Frontal cortex (tissue), 4 donors: ENCODE measurements at places on chromosomes 6 and 20.

DNA sequence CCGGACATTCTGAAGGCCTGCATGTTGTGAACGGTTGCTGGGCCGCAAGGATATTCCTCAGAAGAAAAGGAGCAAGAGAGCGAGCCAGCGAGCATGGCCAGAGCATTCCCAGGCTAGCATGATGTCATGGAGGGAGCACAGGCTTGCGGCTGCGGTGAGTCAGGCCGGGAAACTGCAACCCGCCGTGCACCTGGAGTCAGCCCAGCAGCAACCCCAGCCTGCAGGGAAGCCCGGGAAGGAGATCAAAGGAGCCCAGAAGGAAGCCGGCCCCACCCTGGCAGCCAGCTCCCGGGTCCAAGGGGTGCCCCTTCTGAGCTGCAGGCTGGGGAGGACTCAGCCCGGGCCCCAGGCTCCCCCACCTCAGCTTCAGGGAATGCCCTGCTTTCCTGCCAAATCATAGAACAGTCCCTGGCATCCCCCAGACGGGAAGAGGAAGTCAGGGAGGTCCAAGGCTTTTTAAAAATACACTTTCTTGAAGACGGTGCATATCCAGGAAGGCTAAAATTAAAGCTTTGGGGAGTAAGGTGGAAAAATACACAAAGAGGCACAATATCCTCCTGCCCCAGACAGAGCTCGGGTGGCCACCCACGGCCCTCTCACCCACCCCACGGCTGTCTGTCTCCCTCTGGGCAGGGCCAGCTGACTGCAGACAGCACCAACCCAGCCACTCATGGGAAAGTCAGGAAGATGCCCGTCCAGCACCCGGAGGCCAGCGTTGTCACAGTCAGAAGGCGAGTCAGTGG is 53.7 kb downstream of the BMP7 start:
- DNase-seq = peak; percentile 74

GRCh38 chr6:148324297-148324985 is 18.2 kb upstream of the SASH1 start:
- DNase-seq = no peak

GRCh38 chr6:49646130-49646824 is 9.6 kb upstream of the RHAG start:
- DNase-seq = no peak

DNA sequence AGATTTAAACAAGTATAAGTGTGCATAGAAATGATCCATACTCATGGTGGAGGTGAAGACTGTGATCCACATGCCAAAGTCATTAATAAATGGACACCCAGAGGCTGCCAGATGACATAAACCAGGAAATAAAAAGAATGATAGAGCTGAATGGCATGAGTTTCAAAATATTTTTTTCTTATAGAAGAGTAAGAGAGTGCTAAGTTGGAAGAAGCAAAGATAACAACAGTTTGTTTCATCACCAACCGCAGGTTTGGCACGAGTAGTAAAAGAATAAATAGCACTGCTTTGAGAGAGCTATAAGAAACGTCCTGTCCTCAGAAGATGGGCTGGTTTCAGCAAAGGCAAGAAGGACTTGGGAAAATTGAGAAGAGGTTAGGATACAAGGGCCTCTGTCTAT is 246.9 kb downstream of the UBE3D start:
- DNase-seq = no peak

GRCh38 chr6:158358450-158359077 is 46.3 kb downstream of the TULP4 start:
- no peak for DNase-seq

- no peak for DNase-seq
Measured at GRCh38 chr6:5302220-5302946, 41.1 kb downstream of the FARS2 start.

DNA sequence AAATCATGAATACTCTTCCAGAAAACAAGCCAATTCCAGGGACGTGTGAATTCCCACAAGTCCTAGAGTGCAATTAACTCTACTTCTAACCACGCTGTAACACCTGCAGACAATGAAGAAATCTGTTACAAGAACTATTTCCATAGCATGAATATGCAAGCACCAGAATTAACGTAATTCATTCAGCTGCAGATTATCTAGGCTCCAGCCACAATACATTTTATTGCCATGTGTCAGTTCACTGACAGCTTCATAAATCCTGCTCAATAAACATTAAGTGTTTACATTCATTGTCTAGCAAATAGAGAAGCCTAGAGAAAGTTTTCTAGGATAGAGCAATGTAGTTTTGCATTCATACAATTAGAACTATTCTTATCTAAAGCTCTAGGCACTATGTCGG is 1348.5 kb downstream of the GRIK2 start:
- DNase-seq = no peak

DNA sequence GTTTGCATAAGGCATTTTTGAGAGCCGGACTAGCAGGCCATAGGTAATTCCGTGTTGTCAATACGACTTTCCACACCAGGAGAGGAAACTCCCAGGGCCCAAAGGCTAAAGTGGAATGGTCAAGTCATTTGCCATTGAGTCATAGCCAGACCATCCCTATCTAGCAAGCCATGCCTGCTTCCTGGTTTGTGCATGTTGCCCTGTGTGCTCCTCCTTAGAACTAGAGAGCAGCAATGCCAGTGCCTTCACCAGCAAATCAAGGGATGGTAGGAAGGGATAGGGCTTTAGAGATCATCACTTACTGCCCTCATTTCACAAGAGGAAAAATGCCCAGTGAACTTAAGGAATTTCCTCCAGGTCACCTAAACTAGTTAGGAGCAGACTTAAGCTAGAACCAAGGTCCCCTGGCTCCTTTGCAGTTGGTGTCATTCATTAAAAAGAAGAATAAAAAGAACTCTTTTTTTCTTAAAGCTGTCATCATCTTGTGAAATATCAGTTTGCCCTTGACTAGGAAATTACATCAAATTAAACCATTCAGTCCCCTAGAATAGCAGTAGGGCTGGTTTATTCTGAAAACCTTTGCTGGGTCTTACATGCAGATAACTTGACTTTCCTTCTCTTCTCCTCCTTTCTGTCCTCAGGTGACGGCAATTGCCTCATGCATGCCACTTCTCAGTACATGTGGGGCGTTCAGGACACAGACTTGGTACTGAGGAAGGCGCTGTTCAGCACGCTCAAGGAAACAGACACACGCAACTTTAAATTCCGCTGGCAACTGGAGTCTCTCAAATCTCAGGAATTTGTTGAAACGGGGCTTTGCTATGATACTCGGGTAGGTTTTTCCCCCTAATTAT is 7.4 kb downstream of the TNFAIP3 start:
- no peak for DNase-seq

DNA sequence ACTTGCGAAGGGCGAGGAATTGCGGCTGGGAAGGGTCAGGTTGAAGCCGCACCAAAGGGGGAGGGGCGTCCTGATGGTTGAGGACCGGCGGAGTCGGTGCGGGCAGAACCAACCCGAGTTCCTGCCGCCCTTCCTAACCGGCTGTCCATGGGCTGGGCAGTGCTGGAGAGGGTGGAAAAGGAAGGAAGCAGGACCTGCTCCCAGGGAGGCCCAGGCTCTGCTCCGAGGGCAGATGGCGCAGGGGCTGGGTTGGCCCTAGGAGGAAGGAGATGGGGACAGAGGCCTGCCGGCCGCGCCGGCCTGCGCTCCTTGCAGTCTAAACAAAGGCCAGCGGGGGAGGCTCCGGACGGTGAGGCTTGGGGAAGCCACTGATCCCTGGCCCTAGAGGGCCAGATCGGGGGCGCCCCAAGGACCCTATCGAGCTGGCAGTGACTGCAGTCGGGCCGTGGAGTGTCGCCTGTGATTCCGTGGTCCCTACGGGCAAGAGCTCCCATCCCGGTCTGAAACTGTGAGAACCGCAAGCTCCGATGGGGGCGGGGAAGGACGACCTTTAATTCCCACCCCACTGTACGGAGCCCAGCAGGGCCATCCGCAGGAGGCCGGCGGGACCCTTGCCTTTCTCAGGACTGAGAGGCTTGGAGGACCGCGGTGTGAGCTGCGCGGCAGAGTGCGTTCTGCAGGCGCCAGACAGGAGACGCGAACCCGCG is 39.4 kb downstream of the YTHDF1 start:
- no peak for DNase-seq

GRCh38 chr6:89081423-89082322 is 1.1 kb downstream of the PNRC1 start:
- DNase-seq = peak; percentile 87

- no peak for DNase-seq
Measured at GRCh38 chr20:48861444-48861843, 33.6 kb upstream of the PREX1 start.

- no peak for DNase-seq
Measured at GRCh38 chr6:169249057-169249456, 4.6 kb downstream of the THBS2 start.

DNA sequence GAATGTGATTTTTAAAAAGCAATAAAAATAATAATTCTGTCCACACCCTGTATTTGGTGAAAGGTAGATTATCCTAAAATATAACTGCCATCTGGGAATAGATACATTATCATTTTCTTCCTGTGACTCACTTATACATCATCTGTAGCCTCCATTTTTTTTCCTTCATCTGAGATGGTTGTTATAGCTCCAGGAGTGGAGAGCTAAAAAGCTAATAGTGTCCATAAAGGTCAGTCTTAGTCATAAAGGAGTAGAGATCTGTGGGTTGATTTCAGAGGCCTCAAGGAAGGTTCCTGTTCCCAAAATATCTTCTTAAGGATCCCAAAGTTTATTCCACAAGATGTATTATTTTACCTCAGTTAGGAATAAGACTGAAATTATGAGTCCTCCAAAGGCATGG is 41.1 kb downstream of the FBXO5 start:
- DNase-seq = no peak

GRCh38 chr6:98929498-98930060 is 18.2 kb downstream of the FBXL4 start:
- no peak for DNase-seq

GRCh38 chr6:168428052-168428826 is 12.7 kb upstream of the SMOC2 start:
- DNase-seq = no peak

DNA sequence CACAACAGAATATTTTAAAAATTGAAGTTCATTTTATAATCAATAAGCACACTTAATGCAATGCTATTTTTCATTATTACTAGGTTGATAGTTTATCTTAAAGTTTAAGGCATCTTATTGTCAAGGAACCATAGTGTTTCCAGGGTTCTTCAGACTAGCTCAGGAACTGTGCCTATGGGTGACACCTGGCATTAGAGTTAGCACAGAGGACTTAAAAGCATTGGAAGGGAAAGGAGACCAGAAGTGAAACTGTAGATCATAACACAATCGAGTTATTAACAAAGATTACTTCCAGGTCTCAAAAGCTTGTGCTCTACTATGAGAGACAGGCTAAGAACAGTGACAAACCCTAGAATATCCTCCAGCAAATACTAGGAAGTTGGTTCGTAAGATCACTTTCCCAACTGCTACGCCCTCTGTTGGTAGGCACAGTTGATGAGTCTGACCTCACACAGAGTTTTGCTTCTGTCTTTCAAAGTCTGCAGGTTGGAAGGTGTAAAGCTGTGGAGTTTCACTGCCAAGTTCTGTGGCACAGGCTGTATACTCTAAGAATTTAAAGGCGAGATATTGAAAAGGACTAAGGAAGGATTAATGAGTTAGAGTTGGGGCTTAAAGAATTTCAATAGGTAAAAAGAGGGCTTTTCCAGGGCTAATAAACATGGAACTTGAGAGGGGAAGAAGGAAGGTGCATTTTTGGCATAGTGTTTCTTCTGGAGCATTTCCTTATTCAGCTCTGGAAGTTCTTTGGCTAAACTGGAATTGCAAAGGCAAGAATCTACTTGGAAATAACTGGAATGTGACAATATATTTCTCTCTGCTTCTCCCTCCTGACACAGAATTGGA is 531.3 kb upstream of the JAG1 start:
- peak; percentile 16 for DNase-seq

GRCh38 chr20:16612706-16613105 is 39.5 kb upstream of the KIF16B start:
- no peak for DNase-seq

- no peak for DNase-seq
Measured at GRCh38 chr6:142307963-142308748, 6.3 kb downstream of the ADGRG6 start.

- DNase-seq = peak; percentile 45
Measured at GRCh38 chr20:37202267-37202943, 23.1 kb upstream of the MROH8 start.

DNA sequence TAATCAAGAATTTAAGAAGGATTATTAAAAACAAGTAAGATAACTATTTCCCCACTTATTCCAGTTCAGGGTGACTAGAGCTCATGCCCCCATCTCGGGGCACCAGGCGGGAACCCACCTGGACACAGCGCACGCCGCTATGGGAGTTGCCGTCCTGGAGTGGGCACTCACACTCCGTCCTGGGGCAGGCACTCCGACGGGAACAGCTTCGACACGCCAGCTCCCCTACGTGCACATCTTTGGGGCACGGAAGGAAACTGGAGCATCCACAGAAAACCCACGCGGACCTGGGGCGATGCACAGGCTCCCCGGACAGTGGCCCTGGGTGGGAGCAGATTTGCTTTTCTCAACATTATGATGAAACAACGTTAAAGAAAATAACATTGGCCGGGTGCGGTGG is 52.0 kb upstream of the GATA5 start:
- no peak for DNase-seq

DNA sequence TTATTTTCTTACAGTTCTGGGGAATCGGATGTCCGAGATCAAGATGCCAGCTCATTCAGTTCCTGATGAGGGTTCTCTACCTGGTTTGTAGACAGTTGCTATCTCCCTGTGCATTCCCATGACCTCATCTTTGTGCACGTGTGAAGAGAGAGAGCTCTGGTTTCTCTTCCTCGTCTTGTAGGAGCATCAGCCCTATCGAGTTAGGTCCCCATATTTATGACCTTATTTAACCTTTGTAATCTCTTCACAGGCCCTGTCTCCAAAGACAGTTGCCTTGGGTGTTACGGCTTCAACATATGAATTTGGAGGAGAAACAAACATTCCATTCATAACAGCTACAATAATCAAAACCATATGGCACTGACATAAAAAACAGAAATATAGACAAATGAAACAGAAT is 455.3 kb downstream of the HACE1 start:
- no peak for DNase-seq

GRCh38 chr6:113924312-113924723 is 46.6 kb downstream of the HDAC2 start:
- no peak for DNase-seq

DNA sequence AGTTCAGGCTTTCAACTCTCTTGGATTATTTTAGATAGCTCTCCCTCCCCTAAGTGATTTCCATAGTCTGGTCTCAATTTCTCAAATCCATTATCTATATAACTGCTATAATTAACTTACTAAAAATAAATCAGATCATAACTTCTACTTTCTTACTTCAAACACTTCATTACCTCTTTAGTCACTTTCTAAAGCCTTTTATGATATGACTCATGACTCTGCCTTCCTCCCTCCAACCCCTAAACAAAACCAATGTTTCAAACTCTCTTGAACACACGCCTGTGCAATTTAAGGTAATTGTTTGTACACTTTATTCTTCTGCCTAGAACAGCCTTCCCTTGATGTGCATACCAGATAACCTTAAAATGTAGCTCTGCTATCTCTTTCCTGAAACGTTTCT is 100.5 kb downstream of the LMBRD1 start:
- no peak for DNase-seq

- DNase-seq = no peak
Measured at GRCh38 chr6:11318835-11319813, 86.7 kb upstream of the NEDD9 start.

- no peak for DNase-seq
Measured at GRCh38 chr6:74268815-74269599, 573.0 kb downstream of the CD109 start.

- DNase-seq = no peak
Measured at GRCh38 chr20:58640446-58640845, 10.6 kb upstream of the STX16 start.
